Activated CD8-positive, alpha-beta memory T cell treated with anti-CD3 and anti-CD28 coated beads, Interleukin-2, amount 10 ng/mL, durations not matched to agents 7 days and 5 days (primary cell): ENCODE measurements at places on chromosomes 1 and 21. TPM values are rescaled to one million over a fixed set of nuclear protein-coding genes. Genes with fewer than 3 reads are reported as not detected.

SH2D5 gene
- total RNA-seq = not detected

GRCh38 chr1:101738475-101738874 lies 258.3 kb downstream of the OLFM3 start:
- H3K27me3 ChIP-seq = no peaks in the 10 kb centered on the region
- H3K27ac ChIP-seq = no peak overlapping the region
- no peaks in the 10 kb centered on the region for H3K36me3 ChIP-seq
- H3K4me1 ChIP-seq = no peaks in the 10 kb centered on the region

GRCh38 chr1:150268340-150268704 lies 494 bp downstream of the APH1A start:
- peak; percentile 71 for DNase-seq
- peaks cover 31% of the 10 kb centered on the region for H3K36me3 ChIP-seq
- H3K27ac ChIP-seq = peak overlapping the region; percentile 99
- H3K4me1 ChIP-seq = peaks cover 33% of the 10 kb centered on the region
- H3K27me3 ChIP-seq = no peaks in the 10 kb centered on the region

CCDC30 gene
- total RNA-seq = 1.5 TPM

GRCh38 chr1:240170266-240170665 lies 78.6 kb downstream of the FMN2 start:
- no peak for DNase-seq
- no peaks in the 10 kb centered on the region for H3K27me3 ChIP-seq
- no peak overlapping the region for H3K4me3 ChIP-seq
- no peaks in the 10 kb centered on the region for H3K36me3 ChIP-seq
- H3K4me1 ChIP-seq = no peaks in the 10 kb centered on the region
- no peak overlapping the region for H3K27ac ChIP-seq
